ENCODE measurements at places on chromosomes 1 and 21.

GRCh38 chr1:172335377-172335776, 85.1 kb upstream of the C1orf105 start:
- no peak for DNase-seq

GRCh38 chr1:172545396-172546004, 12.6 kb downstream of the SUCO start:
- no peak for DNase-seq

DNA sequence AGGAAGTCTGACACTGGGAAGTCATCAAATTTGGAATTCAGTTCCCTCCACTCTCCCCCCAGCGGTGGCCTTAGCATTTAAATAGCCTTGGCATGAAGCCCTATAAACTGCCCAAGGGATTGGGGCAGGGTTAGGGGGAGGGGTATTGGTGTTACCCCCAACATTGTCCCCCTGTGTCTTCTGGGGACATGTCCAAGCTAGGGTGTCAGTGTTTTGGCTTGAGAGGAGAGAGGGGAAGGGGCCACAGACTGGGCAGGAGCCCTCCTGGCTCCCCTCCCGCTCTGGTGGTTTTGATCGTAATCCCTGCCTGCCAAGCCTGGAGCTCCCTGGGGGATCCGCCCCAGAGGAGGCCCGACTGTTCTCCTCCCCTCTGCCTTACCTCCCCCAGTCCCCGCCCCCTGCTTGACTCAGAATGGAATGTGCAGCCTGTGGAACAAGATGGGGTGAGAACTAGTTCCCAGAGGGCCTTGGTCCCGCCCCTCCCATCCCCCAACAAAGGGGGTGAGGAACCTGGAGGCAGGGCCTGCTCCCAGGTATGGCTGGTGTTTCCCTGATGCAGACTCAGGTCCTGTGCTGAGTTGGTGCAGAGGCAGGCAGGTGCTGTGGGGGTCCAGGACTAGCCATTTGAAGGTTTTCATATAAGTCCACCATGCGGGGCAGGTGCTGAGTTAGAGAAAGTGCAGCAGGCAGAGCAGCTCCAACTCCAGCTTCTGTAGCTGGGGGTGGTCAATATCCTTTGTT, 7.4 kb downstream of the SOX13 start:
- DNase-seq = no peak

GRCh38 chr1:229980009-229980408, 87.0 kb upstream of the GALNT2 start:
- no peak for DNase-seq

DNA sequence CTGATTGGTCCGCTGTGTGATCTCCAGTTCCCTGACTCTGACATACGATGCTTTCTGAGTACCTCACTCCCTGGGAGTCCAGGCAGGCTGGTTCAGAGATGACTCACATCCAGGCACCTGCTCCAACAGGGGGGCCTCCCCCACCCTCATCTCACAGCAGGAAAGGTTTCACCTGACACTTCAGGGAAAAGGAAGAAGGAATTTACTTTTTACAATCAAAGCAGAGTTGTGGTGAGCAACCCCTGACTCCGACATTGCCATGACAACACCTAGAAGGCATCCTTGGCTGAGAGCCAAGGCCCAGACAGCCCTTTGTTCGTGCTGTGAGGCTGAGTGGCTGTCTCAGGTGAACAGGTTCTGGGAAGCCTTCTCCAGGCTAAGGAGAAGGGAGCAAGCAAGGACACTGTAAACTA, 164.6 kb upstream of the GJB5 start:
- DNase-seq = no peak

DNA sequence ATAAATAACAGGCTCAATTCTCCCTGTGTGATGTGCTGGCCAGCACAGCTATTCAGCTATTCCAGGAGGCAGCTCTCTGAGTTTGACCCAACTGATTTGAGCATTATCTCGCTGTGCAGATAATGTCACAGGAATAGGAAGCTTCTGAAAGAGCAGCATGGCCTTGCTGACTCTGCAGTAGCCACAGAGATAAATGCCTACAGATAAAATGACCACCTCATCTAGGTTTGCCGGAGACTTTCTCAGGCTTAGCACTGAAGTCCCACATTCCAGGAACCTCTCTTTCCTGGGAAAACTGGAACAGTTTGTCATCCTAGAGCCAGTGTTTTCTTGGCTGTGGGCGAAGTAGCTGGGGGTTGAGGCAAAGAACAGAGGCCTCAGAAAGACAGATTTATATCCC, 98.9 kb downstream of the MRPL39 start:
- DNase-seq = no peak

GRCh38 chr1:216843409-216843808, 120.2 kb upstream of the ESRRG start:
- DNase-seq = no peak

GRCh38 chr1:58548371-58548770, 1.8 kb upstream of the OMA1 start:
- no peak for DNase-seq

- no peak for DNase-seq
Measured at GRCh38 chr1:247294282-247294681, 37.4 kb downstream of the ZNF496 start.

DNA sequence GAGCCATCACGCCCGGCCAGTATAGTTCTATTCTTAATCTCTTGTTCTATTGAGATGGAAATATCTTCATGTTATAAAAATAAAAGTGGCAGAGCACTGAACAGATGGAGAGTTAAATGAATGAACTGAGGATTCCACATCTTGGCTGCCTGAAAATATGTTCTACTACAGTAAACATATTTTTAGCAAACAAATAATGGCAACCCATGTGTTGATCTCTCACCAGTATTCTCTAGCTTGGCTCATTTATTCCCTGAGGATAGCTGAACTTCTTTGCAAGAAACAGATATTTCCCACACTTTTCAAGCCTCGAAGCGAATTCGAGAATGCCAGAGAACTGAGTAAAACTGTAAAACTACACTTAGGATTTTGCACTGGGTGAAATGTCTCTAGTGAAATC, 58.9 kb downstream of the DIRAS3 start:
- DNase-seq = no peak

DNA sequence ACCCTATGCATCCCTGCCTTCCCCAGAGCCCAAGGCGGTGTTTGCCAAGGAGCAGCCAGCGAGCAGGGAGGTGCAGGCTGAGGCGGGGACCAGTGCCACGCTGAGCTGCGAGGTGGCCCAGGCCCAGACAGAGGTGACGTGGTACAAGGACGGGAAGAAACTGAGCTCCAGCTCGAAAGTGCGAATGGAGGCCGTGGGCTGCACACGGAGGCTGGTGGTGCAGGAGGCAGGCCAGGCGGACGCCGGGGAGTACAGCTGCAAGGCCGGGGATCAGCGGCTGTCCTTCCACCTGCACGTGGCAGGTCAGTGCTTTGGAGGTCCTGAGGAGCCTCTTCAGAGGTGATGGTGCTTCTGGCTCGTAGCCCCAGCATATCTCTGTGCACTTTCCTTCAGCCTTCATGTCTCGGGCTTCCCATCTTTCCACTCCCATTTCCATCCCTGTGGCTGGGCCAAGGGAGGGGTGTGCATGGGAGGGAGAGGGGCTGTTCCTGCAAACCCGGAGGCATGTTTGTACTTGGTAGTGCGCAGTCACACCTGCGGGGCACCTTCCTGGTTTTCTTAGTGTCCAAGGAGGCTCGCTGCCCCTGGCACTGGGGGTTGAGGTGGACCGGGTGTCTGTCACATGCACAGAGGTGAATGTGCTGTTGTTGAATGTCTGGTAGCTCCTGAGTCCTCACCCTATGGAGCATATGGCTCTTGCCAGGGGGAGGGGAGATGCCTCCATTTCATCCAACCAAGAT, 56.4 kb downstream of the OBSCN start:
- DNase-seq = no peak

GRCh38 chr1:8687538-8687937, 129.9 kb downstream of the RERE start:
- no peak for DNase-seq

DNA sequence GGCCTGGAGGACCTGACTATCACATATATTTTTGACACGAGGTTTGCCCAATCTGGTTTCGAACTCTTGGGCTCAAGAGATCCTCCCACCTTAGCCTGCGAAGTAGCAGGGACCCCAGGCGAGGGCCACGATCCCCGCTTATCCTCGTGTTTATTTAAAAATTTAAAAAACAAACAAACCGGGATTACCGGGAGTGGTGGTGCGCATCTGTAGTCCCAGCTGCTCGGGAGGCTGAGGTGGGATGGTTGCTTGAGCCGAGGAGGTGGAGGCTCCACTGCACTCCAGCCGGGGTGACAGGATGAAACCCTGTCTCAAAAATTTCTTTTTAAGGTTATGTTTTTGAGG, 452 bp upstream of the EXOSC10 start:
- no peak for DNase-seq

DNA sequence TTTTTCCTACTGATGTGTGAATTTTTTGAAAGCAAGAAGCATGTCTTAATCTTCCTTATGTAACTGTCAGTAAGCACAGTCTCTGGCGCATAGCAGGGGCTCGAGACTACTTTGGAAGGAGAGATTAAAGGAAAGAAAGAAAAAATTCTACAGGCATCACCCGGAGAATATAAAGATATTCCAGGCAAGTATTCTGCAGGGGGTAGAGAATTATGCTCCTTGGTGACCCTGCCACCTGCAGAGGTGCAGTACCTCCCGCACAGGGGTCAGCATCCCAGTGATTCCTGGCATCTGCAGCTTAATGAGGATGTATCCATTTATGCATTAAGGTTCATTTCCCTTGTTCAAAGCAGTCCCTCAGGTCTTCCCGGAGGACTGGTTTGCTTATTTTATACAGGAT, 87.6 kb upstream of the WLS start:
- no peak for DNase-seq

DNA sequence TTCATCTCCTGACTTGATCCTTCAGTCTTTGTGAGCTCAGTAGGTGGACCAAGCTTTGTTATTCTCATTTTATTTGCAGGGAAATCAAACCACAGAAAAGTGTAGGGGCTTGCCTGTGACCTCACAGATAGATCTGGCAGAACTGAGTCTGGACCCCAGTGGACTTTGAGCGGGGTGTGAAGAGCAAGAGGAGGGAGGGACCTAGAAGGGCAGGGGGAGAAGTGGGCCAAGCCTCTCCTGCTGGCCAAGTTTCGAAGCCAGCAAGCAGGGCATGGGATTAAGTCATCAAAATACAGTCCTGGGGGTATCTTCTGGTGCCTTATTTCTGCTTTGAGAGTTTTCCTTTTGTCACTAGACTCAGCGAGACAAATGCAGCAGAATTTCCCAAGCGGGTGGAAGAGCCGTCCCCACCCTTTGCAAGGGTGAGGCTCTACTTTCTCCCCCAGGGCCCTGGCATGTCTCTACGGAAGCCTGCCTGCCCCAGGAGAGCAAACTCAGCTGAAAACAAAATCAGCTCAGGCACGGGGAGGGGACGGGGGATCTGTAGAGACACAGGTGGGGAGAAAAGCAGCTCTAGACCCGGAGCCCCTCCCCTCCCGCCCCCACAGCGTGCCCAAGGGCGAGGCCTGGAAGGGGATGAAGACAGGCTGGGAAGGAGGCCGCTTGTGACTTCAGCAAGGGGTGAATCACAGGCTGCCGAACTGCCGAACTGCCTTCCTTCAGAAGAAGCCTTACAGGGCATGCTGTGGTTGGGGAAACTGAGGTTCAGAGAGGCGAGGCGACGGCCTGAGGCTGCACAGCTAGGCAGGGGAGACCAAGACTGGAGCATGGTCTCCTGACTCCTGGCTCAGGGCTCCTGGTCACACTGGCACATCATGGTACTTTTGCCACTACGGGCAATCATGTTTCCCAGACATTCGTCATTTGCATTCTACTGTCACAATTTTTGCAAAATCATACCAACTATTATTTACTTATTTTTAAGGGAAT, 19.2 kb downstream of the PKP1 start:
- no peak for DNase-seq

- no peak for DNase-seq
Measured at GRCh38 chr1:45317166-45317565, 9.5 kb upstream of the HPDL start.

DNA sequence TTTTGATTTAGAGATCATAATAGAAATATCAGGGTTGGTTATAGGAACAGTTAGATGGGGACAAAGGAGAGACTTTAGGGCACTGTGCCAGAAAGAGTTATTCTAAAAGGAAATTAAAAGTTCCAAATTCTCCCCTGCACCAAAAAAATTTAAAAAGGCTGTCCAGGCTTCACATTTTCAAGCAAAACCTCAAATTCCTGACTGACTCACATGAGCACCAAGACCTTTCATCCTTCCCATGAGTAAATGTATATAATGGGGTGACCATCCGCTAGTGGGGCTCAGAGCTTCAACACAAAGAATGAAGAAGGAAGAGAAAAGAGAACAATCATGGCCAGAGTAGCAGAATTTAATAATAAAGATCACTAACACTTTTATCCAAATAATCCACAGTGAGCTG, 131.6 kb upstream of the MROH9 start:
- DNase-seq = no peak

DNA sequence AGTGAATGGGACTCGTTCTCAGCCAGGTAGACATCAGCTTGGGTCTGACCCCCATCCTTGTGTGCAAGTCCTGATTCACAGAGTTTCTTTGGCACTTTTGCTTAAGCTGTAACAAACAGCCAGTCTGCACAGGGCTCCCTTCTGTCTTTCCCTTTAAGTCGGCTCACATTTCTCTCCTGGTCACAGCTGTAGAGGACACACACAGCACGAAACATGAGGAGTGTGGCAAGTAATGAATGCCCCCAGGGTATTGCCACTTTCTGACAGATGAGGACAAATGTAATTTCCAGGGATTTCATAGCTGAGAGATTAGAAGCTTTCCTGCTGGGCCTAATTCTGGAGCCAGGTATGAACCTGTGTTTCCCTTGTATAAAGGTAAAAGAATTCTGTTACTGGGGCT, 423.5 kb downstream of the KIF26B start:
- DNase-seq = no peak

DNA sequence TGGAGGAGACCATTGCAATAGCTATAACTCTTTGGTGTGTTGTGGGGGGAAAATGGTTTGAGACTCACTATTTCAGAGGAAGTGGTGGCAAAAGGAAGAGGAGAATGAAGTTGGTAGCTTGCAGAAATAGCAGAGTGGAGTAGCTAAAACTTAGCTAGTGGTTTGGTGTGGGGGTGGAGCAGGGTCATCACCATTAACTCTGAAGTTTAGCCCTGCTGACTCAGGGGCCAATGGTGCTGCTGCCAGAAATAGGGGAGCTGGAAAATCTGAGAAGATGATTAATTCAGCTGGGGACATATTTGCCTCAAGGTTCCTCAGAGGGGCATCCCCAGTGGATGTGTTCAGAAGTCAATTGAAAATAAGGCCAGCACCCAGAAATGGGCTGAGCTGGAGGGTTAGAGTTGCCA, 65.4 kb downstream of the RUNX1 start:
- no peak for DNase-seq

- no peak for DNase-seq
Measured at GRCh38 chr1:59094001-59094400, 202.9 kb upstream of the FGGY start.

GRCh38 chr1:201406831-201407406, 7.8 kb upstream of the LAD1 start:
- no peak for DNase-seq

GRCh38 chr1:180092931-180093650, 61.6 kb upstream of the QSOX1 start:
- DNase-seq = no peak

DNA sequence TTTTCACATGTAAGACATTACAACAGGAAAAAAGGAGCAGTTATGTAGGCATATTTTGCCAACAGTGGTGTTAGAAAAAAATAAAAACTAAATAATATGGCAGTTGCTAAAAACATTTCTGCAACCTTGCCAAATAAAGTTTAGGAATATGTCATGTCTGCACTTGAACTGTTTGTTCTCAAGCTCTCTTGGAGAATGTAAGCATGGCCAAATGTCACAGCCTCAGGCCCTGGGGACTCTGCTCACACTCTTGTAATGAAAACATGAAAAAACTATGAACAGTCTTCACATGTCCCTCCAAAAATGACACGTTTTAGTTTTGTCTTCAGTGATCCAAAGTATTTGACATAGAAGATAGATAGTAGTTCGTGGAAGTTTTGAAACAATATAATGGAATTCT, 753.3 kb downstream of the LTN1 start:
- DNase-seq = no peak

- no peak for DNase-seq
Measured at GRCh38 chr21:15301014-15301413, 236.2 kb upstream of the NRIP1 start.
